NCI-H2081 (cell line): ENCODE measurements at places on chromosomes 12 and 14.
A peak's percentile ranks its signal among the peaks of the same experiment; 100 is the strongest.

DNA sequence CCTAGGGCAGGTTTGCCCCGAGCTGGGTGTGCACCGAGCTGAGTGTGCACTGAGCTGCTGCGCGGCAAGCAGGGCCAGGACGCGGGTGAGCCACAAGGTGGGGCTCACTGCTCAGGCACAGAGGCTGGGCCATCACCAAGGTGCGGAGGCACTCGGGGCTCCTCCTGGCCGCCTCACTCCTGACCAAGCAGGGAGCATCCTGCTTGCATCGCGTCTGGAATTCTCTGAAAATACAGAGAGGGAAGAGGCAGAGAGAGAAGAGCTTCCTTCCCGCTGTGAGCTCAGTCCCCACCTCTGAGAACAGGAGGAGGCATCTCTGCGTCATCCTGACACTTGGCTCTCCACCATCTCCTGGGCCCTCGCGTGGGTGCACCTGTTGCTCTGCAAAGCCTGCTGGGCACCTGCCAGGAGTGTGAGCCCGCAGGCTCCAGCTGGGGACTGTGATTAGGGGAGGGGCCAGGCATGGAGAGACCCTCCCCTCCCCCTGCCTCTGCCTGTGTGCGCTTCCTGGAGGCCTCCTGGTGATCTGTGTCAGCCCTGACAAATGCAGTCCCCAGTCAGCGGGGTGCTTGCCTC is 116.3 kb downstream of the GLT1D1 start:
- peak; percentile 94 for DNase-seq

GRCh38 chr12:31896514-31897039 is 62.6 kb upstream of the RESF1 start:
- DNase-seq = no peak

GRCh38 chr12:10395390-10395998 is 5.7 kb upstream of the KLRK1 start:
- DNase-seq = peak; percentile 76

DNA sequence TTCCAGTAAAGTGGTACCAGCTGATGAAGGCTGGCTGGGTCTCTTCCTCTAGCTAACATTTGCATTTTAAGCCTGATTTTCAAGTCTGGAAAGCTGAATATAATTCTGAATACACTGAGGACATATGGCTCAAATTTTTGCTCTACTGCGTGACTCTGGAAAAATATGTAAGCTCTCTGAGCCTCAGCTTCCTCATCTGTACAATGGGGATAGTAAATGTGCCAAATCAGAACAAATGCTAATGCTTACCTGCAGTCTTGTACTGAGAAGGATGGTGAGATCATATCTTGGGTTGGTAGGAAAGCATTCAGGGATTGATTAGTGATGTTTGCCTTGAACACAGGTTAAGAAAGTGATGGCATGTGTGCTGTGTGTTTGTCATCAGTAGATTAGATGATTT is 14.6 kb downstream of the HNF1A start:
- no peak for DNase-seq

- DNase-seq = no peak
Measured at GRCh38 chr14:91061056-91061887, 831 bp upstream of the RPS6KA5 start.

DNA sequence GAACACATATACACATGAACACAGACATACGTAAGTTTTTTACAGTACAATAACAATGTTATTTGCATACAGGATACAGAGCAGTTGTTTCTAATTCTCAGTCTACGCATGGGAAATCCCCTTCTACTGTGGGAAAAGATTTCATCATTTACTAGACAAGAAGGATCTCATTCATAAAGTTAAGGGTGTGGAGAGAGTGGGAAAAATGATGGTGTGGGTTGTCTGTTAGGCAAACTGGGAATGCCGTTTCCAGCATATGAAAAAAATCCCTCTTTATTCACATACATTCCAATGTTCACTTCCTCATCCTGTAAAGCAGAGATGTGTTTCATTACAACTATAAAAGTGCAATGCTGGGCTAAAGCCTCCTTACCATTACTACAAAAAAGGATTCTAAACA is 120.9 kb downstream of the SINHCAF start:
- DNase-seq = no peak

GRCh38 chr14:105500036-105500725 is 9.1 kb downstream of the TEDC1 start:
- DNase-seq = no peak

GRCh38 chr14:31529053-31529452 is 32.2 kb upstream of the NUBPL start:
- DNase-seq = no peak
